ENCODE measurements at places on chromosomes 1 and 21. TPM values are rescaled to one million over a fixed set of nuclear protein-coding genes. Genes with fewer than 3 reads are reported as not detected.
A peak's percentile ranks its signal among the peaks of the same experiment; 100 is the strongest.

DNA sequence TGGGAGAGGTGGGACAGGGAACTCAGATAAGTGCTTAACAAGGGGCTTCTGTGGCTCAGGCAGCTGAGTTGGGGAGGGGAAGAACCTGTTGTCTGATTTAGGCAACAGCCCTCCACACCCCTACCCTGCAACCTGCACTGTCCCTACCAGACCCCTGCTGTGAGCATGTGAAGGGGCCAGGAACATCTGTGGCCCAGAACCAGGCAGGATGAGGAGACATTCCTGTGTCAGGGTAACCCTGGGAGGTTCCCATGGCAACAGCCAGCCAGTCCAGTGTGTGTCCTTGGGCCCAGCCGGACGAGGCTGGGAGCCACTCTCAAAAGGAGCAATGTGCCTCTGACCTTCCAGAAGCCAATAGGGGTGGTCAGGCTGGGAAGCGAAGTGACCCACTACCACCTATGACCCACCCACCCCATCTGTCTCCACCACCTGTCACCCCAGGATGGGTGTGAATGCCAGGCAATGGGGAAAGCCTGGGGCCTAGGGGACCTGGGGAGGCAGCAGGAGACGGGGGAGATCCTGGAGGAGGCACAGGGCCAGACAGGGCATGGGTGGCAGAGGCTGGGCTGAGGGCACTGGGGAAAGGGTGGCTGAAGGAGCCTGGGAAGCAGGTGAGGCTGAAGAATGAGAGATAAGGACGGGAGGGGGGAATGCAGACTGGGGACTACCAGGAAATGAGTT, 5.0 kb upstream of the PMVK start:
- DNase-seq, result no peak
- H3K27ac ChIP-seq, result no peak overlapping the region
- no peaks in the 10 kb centered on the region for H3K36me3 ChIP-seq
- peaks cover 25% of the 10 kb centered on the region for H3K4me1 ChIP-seq

GRCh38 chr1:208027861-208028260, 116.9 kb upstream of the CD34 start:
- no peaks in the 10 kb centered on the region for H3K27me3 ChIP-seq
- H3K4me1 ChIP-seq, result no peaks in the 10 kb centered on the region
- DNase-seq, result no peak
- H3K27ac ChIP-seq, result no peak overlapping the region

- no peaks in the 10 kb centered on the region for H3K4me1 ChIP-seq
- H3K36me3 ChIP-seq, result peaks cover 3% of the 10 kb centered on the region
- DNase-seq, result no peak
- no peaks in the 10 kb centered on the region for H3K27me3 ChIP-seq
- no peak overlapping the region for H3K4me3 ChIP-seq
- H3K27ac ChIP-seq, result no peak overlapping the region
These were observed 27.2 kb downstream of the CNN3 start for GRCh38 chr1:94899756-94900155.

RHBG gene
- 3.5 TPM for total RNA-seq

- no peak overlapping the region for H3K4me3 ChIP-seq
- no peaks in the 10 kb centered on the region for H3K4me1 ChIP-seq
- H3K27me3 ChIP-seq, result no peaks in the 10 kb centered on the region
- no peak overlapping the region for H3K27ac ChIP-seq
These were observed 297.9 kb upstream of the GREM2 start for GRCh38 chr1:240909701-240910457.

TMPRSS15 gene
- total RNA-seq, result not detected

- peak overlapping the region; percentile 32 for H3K27ac ChIP-seq
- no peaks in the 10 kb centered on the region for H3K4me1 ChIP-seq
- H3K4me3 ChIP-seq, result no peak overlapping the region
These were observed 14.6 kb upstream of the NCF2 start for GRCh38 chr1:183604815-183605214.

DNA sequence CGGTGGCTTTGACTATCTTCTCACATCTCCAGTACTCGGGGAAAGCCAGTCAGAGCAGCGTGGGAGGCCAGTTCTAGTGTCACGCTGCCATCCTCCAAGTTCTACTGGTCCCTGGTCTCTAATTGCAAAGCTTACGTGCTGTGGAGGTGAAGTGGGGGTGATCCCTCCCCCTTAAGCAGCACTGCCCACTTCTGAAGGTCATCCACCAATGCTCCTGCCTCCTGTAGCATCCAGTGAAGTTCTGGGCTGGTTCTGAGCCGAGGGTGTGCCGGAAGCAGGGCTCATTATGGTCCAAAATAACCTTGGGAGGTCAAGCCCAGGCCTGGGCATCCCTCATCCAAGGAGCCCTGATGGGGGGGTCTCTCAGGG, 95.0 kb downstream of the CD58 start:
- H3K27me3 ChIP-seq, result no peaks in the 10 kb centered on the region
- no peak for DNase-seq
- no peaks in the 10 kb centered on the region for H3K36me3 ChIP-seq
- no peak overlapping the region for H3K27ac ChIP-seq
- H3K4me1 ChIP-seq, result no peaks in the 10 kb centered on the region

HSPA13 gene
- 37.2 TPM for total RNA-seq

DNA sequence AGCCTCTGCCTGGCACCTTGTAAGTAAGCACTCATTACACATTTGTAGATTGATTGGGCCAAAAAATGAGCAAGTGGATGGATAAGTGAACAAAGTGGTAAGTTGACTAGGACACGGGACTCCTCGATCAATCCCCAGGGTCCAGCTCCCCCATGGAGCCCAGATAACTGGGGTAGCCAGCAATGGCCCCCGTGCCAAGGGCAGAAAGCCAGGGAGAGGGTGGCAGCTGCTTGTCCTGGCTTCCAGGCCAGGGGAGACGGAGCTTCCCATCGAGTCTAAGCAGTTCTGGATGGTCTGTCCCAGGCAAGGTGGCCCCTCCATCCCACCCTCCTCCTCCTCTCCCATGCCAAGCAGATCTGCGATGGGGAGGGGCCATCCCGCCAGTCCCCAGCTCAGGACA, 91.4 kb downstream of the SPSB1 start:
- no peak overlapping the region for H3K4me3 ChIP-seq
- no peak overlapping the region for H3K27ac ChIP-seq
- H3K4me1 ChIP-seq, result no peaks in the 10 kb centered on the region

EXTL1 gene
- total RNA-seq, result not detected

GRCh38 chr1:239354231-239354630, 32.1 kb upstream of the CHRM3 start:
- no peak overlapping the region for H3K4me3 ChIP-seq
- no peaks in the 10 kb centered on the region for H3K27me3 ChIP-seq
- H3K27ac ChIP-seq, result no peak overlapping the region
- no peaks in the 10 kb centered on the region for H3K36me3 ChIP-seq
- H3K4me1 ChIP-seq, result no peaks in the 10 kb centered on the region
- no peak for DNase-seq

- H3K27me3 ChIP-seq, result no peaks in the 10 kb centered on the region
- H3K4me1 ChIP-seq, result peaks cover 13% of the 10 kb centered on the region
- peaks cover 2% of the 10 kb centered on the region for H3K36me3 ChIP-seq
- no peak overlapping the region for H3K27ac ChIP-seq
- no peak overlapping the region for H3K4me3 ChIP-seq
- no peak for DNase-seq
These were observed 11.2 kb downstream of the CSDE1 start for GRCh38 chr1:114746450-114747121.

DNA sequence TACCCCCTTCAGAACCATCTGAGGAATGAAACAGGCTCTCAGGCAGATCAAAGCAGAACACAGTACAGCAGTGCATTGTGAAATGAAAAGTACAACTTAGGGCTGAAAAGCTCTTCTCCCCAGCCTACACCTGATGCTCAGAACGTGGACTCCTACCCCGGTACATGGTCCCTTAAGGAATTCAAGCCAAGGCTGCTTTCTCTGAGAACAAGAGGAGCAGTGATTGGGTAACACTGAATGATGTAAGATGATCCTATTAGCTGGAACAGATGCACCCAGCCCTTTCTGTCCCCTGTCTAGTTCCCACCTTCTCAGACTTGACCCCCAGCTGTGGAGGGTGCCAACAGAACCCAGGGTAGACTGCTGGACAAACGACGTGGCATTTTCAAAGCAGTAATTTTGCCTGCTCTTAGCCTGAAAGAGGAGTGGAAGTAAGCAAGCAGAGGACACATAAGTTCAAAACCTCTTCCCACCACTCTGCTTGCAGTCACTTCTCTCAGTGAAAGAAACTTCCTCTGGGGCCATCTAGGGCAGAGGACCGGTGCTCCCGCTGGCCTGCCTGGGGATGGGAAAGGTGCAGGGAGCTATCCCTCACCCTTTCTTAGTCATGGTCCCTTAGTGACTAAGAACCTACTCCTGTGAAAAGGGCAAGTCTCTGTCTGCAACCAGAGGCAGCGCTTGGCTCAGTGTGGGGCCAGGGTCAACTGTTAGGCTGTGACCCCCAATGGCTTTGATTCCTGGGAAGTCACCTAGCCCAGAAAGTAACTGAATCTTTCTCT, 72.7 kb downstream of the TRABD2B start:
- no peak overlapping the region for H3K27ac ChIP-seq
- H3K36me3 ChIP-seq, result no peaks in the 10 kb centered on the region

DNA sequence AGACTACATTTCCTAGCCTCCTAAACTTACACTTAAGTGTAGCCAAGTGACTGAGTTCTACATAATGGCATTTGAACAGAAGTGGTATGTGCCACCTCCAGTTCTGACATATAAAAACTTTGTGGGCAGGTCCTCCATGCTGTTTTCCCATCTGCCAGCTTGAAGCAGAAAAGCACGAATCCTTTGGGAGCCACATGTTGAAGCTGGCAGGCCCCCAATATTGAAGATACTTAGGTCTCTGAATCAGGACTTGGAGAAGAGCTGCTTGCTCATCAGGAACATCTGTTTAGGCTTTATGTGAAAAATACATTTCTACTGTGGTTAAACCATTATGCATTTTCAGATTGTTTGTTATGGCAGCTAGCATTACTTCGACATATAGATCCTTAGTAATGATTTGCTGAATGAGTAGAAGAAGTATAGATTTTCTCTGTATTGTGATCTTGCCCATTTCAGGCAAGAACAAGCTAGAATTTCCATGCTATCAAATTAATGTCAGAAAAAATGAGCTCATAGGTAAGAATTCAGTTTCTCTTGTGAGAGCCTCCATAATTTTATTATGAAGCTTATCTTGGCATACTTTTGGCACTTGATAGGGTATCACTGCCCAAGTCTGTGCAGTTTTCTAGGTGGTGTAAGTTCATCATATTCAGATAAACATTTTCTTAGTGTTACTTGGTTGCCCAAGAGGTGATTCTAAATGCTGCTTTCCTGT, 68.4 kb downstream of the GDAP2 start:
- H3K4me1 ChIP-seq, result no peaks in the 10 kb centered on the region
- no peak overlapping the region for H3K4me3 ChIP-seq
- peaks cover 9% of the 10 kb centered on the region for H3K36me3 ChIP-seq
- H3K27ac ChIP-seq, result no peak overlapping the region
- DNase-seq, result no peak
- no peaks in the 10 kb centered on the region for H3K27me3 ChIP-seq

FAM3B gene
- 18.2 TPM for total RNA-seq

All from liver (tissue), 10 donors.